ENCODE measurements at places on chromosomes 13 and 19.
A peak's percentile ranks its signal among the peaks of the same experiment; 100 is the strongest.

GRCh38 chr13:76293751-76294150 is 592.5 kb downstream of the KCTD12 start:
- no peak overlapping the region for H3K27ac ChIP-seq
- H3K4me1 ChIP-seq, result no peaks in the 10 kb centered on the region
- H3K36me3 ChIP-seq, result no peaks in the 10 kb centered on the region
- no peak overlapping the region for H3K4me3 ChIP-seq
- DNase-seq, result no peak
- no peaks in the 10 kb centered on the region for H3K27me3 ChIP-seq

- no peak overlapping the region for H3K27ac ChIP-seq
- peaks cover 8% of the 10 kb centered on the region for H3K4me1 ChIP-seq
- H3K27me3 ChIP-seq, result no peaks in the 10 kb centered on the region
- no peak overlapping the region for H3K4me3 ChIP-seq
Measured at GRCh38 chr19:4737955-4738600, 14.4 kb upstream of the DPP9 start.

DNA sequence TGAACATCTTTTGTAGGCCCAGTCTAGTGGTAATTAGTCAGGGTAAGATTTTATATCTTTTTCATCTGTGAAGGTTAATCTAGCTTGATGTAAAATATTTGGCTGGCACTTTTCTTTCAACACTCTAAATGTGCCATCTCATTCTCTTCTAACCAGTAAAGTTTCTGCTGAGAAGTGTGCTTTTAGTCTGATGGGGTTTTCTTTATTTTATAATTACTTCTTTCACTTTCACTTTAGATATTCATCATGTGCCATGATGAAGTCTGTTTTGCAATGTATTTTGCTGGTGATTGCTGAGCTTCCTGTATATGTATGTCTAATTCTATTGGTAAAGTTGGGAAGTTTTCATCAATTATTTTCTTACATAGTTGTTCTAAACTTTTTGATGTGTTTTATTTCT is 31.9 kb downstream of the ZNF726 start:
- no peak overlapping the region for H3K4me3 ChIP-seq
- H3K27ac ChIP-seq, result no peak overlapping the region
- no peaks in the 10 kb centered on the region for H3K36me3 ChIP-seq

GRCh38 chr19:53332484-53332883 is 1.1 kb upstream of the ZNF845 start:
- H3K36me3 ChIP-seq, result peaks cover 7% of the 10 kb centered on the region
- H3K27me3 ChIP-seq, result no peaks in the 10 kb centered on the region
- H3K27ac ChIP-seq, result no peak overlapping the region
- DNase-seq, result no peak
- H3K4me3 ChIP-seq, result peak overlapping the region; percentile 56

DNA sequence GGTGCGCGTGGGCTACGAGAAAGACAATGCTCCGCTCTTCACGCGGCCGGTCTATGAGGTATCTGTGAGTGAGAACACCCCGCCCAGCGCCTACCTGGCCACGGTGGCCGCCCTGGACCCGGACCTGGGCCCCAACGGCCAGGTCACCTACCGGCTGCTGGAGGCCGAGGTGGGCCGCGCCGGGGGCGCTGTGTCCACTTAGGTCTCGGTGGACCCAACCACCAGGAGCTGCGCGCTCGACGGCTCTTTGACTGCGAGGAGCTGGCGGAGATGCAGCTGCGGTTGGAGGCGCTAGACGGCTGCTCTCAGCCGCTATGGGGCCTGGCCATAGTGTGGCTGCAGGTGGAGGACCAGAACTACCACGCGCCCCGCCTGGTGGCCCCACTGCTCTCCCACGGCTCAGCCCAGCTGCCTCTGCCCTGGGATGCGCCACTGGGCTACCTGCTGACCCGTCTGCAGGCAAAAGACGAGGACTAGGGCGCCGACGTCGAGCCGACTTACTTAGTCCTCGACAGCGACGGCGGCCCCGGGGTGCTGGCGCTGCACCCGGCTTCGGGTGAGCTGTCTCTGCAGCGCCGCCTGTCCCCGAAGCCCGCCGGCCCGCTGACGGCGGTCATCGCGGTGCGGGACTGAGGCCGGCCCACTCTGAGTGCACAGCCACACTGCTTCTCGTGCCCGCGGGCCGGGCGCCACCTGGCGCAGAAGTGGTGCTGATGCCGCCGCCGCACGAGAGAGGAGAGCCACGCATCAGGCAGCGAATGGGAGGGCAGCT is 173.0 kb downstream of the OLFM4 start:
- H3K36me3 ChIP-seq, result no peaks in the 10 kb centered on the region
- DNase-seq, result no peak
- peaks cover 10% of the 10 kb centered on the region for H3K27me3 ChIP-seq
- H3K4me1 ChIP-seq, result peaks cover 6% of the 10 kb centered on the region

DNA sequence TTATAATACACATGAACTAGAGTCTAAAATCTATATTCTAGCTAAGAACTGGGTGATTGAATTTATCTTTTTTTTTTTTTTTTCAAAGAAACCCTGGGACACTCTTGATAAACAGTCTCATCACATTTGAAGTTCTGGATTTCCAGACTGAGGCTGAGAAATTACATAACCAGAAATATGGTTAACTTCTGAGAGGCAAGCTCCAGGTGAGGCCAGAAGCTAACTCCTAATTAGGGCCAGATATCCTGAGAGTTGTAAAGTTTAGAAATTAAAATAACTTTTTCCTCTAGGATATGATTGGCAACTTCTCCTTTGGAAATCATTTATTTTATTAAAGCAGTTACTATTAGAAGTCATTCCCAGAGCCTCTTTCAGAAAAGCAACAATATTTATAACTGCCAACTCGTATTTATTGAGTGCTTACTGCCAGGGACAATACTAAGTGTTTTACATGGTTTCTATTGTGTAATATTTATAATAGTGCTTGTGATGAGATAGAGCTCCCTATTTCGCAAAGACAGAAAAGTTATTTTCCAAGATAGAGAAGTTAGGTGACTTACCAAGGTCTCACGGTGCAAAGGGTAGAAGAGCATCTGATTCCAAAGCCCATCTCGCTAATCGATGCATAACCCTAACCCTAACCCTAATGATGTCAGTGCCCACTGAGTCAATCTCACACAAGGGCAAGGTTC is 187.7 kb downstream of the DCT start:
- no peak for DNase-seq
- no peak overlapping the region for H3K4me3 ChIP-seq
- no peaks in the 10 kb centered on the region for H3K27me3 ChIP-seq
- no peaks in the 10 kb centered on the region for H3K4me1 ChIP-seq

DNA sequence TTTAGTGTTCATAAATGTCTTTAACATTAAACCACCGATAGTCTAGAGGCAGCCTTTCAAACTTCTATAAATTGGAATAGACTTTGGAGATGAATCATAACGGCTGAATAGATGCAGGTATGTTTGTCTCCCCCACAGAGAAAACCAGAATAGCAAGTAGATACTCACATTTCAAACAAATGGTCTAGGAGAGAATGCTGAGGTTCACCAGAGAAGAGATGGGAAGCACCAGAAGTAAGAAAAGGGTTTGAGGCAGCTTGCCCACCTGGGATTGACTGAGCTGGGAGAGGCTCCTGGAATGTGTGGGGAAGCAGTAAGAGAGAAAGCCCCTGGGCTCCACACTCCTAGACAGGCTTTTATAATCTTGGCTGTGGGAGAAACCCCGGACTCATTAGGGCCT is 6.4 kb downstream of the IGFL3 start:
- no peak for DNase-seq
- H3K4me3 ChIP-seq, result no peak overlapping the region
- H3K4me1 ChIP-seq, result no peaks in the 10 kb centered on the region
- no peak overlapping the region for H3K27ac ChIP-seq
- no peaks in the 10 kb centered on the region for H3K36me3 ChIP-seq

GRCh38 chr13:74907788-74908187 is 574.2 kb downstream of the TBC1D4 start:
- no peaks in the 10 kb centered on the region for H3K27me3 ChIP-seq
- no peak overlapping the region for H3K27ac ChIP-seq
- DNase-seq, result no peak

DNA sequence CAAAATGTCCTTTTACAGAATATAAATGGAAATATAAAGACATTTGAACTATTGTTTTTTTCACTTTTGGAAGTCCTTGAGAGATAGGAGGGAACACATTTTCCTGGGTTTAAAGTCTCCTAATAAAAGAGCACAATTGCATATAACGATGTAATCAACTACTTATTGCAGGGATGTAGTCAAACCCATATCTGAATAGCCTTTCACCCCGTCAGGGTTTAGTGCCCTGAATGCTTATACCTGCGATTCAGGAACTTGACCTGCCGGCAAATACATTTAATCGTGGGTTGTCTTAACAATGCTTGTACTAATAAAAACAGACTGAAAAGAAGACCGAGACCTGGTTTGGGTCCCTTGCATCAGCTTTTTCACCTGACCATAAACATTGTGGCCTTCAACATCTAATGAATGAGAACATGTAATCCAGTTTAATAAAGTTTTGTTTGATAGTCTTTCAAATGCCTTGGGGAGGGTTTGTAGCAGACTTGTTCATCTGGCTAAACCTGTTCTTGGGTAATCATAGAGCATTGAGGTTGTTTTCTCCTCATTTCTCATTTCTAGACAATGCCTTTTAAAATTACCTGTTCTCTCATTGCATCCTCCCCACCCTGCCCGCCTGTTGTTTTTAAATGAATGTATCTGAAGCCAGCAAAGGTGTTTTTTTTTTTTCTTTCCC is 7.0 kb downstream of the KLF5 start:
- H3K27ac ChIP-seq, result no peak overlapping the region
- H3K4me1 ChIP-seq, result peaks cover 10% of the 10 kb centered on the region
- no peaks in the 10 kb centered on the region for H3K27me3 ChIP-seq
- H3K36me3 ChIP-seq, result peaks cover 14% of the 10 kb centered on the region
- no peak for DNase-seq
